Right kidney (tissue), 9 donors: ENCODE measurements at places on chromosomes 12 and 14.

DNA sequence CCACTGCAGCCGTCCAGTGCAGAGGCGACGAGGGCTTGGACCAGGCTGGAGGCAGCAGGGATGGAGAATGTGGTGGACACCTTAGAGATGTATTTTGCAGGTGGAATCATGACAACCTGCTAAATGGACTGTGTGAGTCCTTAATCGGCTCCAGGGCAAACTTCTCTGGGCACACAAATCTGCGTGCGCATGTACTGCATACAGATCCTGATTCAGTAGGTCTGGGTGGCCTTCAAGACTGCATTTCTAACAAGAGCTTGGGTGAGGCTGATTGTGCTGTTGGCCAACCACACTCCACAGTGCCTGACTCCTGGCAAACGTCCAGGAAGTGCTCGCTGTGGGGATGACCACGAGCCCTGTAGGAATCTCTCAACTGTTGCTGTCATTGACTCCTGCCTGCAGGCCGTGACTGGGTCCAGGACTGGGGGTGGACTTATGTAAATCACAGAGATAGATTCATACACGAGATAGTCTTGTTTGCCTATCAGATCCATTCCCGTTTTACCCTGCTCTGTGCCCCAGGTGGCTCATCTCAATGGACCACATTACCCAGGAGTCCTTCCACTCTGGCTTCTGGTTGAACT lies 27.2 kb downstream of the JDP2 start:
- DNase-seq, result peak; percentile 20

GRCh38 chr12:46555406-46555852 lies 182.9 kb upstream of the SLC38A2 start:
- DNase-seq, result no peak

GRCh38 chr14:61178226-61179060 lies 102.7 kb downstream of the TMEM30B start:
- no peak for DNase-seq

- no peak for DNase-seq
Measured at GRCh38 chr12:111471236-111471635, 65.5 kb downstream of the SH2B3 start.

- DNase-seq, result no peak
Measured at GRCh38 chr12:5889381-5890047, 55.5 kb downstream of the ANO2 start.

- DNase-seq, result no peak
Measured at GRCh38 chr12:11576104-11576503, 73.4 kb upstream of the ETV6 start.

- DNase-seq, result peak; percentile 80
Measured at GRCh38 chr14:93788543-93789227, 400 bp upstream of the PRIMA1 start.
